ENCODE measurements at places on chromosomes 12 and 14. TPM values are rescaled to one million over a fixed set of nuclear protein-coding genes. Genes with fewer than 3 reads are reported as not detected.

DNA sequence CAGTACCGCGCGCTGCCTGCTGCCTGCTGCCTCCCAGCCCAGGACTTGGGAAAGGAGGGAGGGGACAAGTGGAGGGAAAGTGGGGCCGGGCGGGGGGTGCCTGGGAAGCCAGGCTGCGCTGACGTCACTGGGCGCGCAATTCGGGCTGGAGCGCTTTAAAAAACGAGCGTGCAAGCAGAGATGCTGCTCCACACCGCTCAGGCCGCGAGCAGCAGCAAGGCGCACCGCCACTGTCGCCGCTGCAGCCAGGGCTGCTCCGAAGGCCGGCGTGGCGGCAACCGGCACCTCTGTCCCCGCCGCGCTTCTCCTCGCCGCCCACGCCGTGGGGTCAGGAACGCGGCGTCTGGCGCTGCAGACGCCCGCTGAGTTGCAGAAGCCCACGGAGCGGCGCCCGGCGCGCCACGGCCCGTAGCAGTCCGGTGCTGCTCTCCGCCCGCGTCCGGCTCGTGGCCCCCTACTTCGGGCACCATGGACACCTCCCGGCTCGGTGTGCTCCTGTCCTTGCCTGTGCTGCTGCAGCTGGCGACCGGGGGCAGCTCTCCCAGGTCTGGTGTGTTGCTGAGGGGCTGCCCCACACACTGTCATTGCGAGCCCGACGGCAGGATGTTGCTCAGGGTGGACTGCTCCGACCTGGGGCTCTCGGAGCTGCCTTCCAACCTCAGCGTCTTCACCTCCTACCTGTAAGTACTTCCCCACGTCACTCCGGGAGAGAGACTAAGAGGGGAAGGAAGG is at the start of gene LGR5:
TSS of gene LGR5 (plus strand) at position 186 of the 732 bp plus-strand sequence. CDS start at position 469, 283 bp downstream.
- H3K27ac ChIP-seq, result no peak within 1 kb of the TSS
- no peaks in the 10 kb centered on the region for H3K36me3 ChIP-seq
- no peak within 1 kb of the TSS for H3K4me3 ChIP-seq
- DNase-seq, result no peak
- peaks cover 18% of the 10 kb centered on the region for H3K4me1 ChIP-seq

DNA sequence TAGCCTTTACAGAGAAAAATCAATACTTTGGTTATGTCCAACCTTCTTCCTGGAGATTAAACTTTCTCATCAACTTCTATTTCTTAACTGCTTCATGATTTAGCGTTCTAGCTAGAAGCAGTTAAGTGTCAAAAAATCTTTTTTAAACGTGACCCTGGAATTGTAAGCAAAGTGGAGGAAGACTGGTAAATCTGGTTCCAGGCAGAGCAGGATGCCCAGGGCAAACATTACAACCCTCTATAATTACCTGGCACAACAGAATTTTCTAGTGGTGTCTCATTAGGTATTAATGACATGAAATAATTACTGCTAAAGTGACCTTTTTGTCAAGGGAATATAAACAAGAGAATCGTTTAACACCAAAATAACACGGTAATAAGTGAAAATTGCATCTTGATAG is 320.8 kb downstream of the MED13L start:
- no peaks in the 10 kb centered on the region for H3K27me3 ChIP-seq
- no peak overlapping the region for H3K4me3 ChIP-seq
- peaks cover 30% of the 10 kb centered on the region for H3K36me3 ChIP-seq
- DNase-seq, result no peak
- H3K4me1 ChIP-seq, result no peaks in the 10 kb centered on the region

DNA sequence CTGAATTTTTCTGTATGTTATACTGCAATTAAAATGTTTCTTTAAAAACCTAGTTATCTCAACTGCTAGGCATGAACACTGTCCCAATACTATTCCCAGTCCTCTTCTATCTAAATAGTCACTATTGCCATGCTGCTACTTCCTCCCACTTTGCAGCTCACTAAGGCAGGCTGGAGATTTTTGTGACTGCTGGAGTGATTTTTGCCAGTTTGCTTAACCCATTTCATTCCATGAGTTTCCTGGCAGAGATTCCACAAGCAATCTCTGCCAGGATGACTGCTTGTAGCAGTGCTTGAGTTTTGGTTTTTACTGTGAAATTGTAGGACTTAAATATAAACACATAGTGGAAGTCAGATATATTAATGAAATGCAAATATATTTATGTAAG is 80.8 kb downstream of the BHLHE41 start:
- no peaks in the 10 kb centered on the region for H3K27me3 ChIP-seq
- no peaks in the 10 kb centered on the region for H3K36me3 ChIP-seq
- DNase-seq, result no peak
- H3K27ac ChIP-seq, result no peak overlapping the region
- no peaks in the 10 kb centered on the region for H3K4me1 ChIP-seq

DNA sequence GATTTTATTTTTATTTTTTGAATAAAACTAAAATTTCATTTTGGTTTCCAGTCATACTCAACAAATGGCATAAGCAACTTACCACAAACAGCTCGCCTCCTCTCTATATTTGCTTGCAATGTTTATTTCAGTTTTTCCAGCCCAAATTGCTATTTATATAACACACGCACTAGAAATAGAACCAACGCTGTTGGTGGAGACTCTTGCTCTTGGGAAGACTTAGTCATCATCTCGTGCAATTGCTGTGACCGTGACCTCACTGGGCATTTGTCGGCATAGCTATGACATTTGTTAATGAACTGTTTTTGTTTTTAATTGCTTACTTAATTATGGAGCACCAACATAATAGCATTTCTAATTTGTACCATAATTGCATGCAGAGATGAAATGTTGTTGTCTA is 153.1 kb upstream of the OTX2 start:
- H3K4me3 ChIP-seq, result no peak overlapping the region
- H3K27ac ChIP-seq, result no peak overlapping the region
- peaks cover 9% of the 10 kb centered on the region for H3K4me1 ChIP-seq
- DNase-seq, result no peak
- H3K36me3 ChIP-seq, result no peaks in the 10 kb centered on the region

- no peaks in the 10 kb centered on the region for H3K27me3 ChIP-seq
- DNase-seq, result no peak
- H3K27ac ChIP-seq, result no peak overlapping the region
- no peak overlapping the region for H3K4me3 ChIP-seq
- no peaks in the 10 kb centered on the region for H3K4me1 ChIP-seq
Measured at GRCh38 chr14:72155379-72155993, 223.3 kb downstream of the RGS6 start.

DNA sequence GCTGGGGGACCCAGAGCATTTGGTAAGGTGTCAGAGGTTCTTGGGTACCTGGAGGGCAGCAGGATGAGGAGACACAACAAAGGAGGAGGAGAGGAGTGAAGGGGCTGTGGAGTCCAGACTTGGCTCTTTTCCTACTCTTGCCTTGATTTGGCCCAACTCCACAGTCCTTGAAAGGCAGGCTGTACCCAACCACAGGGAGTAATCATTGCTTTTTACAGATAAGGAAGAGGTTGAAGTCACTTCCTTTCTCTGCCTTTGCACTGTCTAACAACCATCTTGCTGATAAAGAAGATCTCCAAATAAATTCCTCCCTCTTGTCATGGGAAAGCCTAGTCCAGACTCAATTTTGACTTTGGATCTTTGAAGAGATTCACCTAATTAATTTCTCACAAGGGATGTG is 226.8 kb upstream of the HMGA2 start:
- no peaks in the 10 kb centered on the region for H3K36me3 ChIP-seq
- peak; percentile 17 for DNase-seq
- no peak overlapping the region for H3K4me3 ChIP-seq
- no peaks in the 10 kb centered on the region for H3K27me3 ChIP-seq
- H3K4me1 ChIP-seq, result peaks cover 7% of the 10 kb centered on the region
- no peak overlapping the region for H3K27ac ChIP-seq

GRCh38 chr12:9710584-9711375 is 22.1 kb downstream of the CLECL1 start:
- H3K27me3 ChIP-seq, result no peaks in the 10 kb centered on the region
- no peak for DNase-seq
- H3K4me1 ChIP-seq, result no peaks in the 10 kb centered on the region
- no peaks in the 10 kb centered on the region for H3K36me3 ChIP-seq

DNA sequence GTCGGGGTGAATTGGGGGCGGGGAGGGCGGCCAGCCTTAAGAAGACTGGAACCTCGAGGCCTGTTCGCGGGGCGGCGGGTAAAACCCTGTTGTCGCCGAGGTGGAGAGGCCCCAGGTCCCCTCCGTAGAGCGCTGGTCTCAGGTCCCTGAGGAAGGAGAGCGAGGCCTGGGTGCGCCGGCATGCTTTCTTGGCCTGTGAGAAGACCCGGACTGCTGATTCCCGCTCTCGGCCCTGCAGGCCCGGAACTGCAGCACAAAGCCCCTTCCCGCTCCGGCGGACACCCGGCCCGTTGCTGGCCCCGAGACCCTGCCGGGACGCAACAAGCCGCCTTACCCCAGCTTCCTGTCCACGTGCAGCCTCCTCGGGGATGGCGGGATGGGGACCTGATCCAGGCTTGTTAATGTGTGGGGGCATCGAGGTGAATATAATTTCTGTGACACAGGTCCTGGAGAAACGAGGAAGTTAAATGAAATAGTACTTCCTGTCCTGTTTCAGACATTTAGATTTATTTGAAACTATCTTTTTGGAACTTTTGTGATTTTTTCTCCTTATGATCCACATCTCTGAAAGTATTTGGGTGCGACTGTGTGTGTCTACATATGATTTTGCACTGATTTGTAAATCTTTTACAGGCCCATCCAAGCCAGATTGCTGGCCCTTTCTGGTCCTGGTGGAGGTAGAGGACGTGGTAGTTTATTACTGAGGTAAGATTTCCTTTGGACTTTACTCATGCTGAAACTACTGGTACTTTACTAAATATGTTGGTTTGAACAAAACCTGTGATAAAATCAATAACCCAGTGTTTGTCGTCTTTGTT is 600 bp downstream of the PNN start:
- peak; percentile 27 for DNase-seq
- H3K4me1 ChIP-seq, result peaks cover 18% of the 10 kb centered on the region
- no peaks in the 10 kb centered on the region for H3K27me3 ChIP-seq
- peak overlapping the region; percentile 90 for H3K4me3 ChIP-seq

DNA sequence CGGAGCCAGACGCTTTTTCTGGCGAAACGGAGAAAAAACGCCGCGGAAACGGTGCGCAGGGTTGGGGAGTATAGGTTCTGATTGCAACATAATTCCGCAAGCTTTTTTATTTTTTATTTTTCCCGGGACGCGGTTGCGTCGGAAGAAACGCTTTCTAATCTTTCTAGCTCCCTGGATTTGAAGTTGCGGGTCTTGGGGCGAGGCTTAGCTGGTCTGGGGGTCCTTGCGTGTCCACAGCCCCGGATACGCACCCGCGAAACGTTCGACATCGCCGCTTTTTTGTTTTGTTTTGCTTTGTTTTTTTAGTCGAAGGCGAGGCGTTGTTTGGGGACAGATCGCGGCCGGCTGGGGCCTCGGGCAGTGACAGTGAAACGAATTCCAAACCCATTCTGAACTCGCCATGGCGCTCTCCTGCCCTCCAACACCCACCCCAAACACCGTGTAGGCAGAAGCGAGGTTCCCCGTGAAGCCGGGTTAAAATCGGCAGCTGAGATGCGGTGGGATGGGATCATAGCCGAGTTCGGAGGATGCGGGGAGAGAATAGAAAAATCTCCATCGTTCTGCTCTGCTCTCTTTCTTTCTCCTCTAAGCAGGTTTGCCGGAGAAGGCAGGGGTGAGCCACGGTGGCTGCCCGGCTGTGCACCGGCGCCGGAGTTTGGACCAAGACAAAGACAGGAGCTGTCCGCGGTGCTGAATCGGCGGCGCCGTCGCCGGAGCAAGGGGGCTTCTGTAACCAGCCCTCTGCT is 8.1 kb upstream of the LHX5 start:
- H3K4me3 ChIP-seq, result no peak overlapping the region
- no peak overlapping the region for H3K27ac ChIP-seq
- peaks cover 8% of the 10 kb centered on the region for H3K4me1 ChIP-seq
- peak; percentile 73 for DNase-seq
- H3K36me3 ChIP-seq, result no peaks in the 10 kb centered on the region

- peak; percentile 76 for DNase-seq
- peak within 1 kb of the TSS; percentile 76 for H3K4me3 ChIP-seq
- H3K27me3 ChIP-seq, result no peaks in the 10 kb centered on the region
- H3K36me3 ChIP-seq, result peaks cover 10% of the 10 kb centered on the region
Measured at GRCh38 chr12:6927379-6928021, at the start of gene ATN1. Gene ATN1 (plus strand): TSS chr12:6927959. CDS start chr12:6934002, 6,043 bp downstream.

DNA sequence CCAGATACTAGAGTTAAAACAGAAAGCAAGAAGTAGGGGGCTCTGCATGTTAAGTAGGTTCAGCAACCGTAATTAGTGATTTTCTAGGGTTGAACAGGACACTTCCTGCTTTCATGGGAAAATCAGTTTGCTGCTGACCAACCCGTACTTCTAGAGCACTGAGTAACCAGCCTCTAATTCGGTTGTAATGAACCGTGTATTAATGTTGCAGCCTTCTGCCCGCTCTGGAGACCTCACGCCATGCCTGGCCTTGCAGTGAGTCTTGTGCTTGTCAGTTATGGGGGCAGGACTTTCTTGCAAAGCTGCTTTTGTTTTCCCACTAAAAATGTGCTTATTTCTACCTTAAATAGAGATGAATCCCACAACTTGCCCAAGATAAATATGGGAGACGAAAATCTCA is 89.6 kb downstream of the TMEM132C start:
- H3K4me1 ChIP-seq, result no peaks in the 10 kb centered on the region
- H3K4me3 ChIP-seq, result no peak overlapping the region
- H3K36me3 ChIP-seq, result no peaks in the 10 kb centered on the region

The RNASE1 gene
- 6.4 TPM for total RNA-seq

The GLIPR1L2 gene
- not detected for total RNA-seq

The SPATA7 gene
- total RNA-seq, result 2.1 TPM

The PSMD9 gene
- 71.7 TPM for total RNA-seq
